ENCODE measurements at places on chromosomes 7 and 10. TPM values are rescaled to one million over a fixed set of nuclear protein-coding genes. Genes with fewer than 3 reads are reported as not detected.

GRCh38 chr7:128937647-128938543 is at the start of gene IRF5:
IRF5 (plus strand) TSS chr7:128937927; CDS start chr7:128942082, 4,155 bp downstream.
- peak; percentile 66 for DNase-seq

Gene ZNF804B
- total RNA-seq: not detected

Gene RINT1
- total RNA-seq: 16.1 TPM

Gene NPY4R
- total RNA-seq: not detected

DNA sequence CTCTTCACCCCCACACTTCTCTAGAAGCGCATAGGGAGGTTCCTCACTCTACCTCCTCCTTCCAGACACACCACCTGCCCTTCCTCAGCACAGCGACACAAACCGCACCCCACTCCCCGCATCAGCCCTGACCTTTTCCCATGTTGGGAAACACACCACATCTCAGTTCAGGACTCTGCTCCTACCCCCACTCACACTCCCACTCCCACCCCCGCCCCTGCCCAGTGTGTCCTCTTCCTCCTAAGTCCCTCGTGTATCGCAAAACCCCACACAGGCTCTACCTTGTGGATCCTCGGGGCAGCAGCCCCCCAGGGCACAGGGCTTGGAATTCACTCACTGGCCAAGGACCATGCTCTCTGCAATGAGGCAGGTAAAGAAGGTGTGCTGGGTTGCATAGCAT is 4.2 kb upstream of the AOC1 start:
- DNase-seq: peak; percentile 32

Gene FANK1
- total RNA-seq: 2.1 TPM

DNA sequence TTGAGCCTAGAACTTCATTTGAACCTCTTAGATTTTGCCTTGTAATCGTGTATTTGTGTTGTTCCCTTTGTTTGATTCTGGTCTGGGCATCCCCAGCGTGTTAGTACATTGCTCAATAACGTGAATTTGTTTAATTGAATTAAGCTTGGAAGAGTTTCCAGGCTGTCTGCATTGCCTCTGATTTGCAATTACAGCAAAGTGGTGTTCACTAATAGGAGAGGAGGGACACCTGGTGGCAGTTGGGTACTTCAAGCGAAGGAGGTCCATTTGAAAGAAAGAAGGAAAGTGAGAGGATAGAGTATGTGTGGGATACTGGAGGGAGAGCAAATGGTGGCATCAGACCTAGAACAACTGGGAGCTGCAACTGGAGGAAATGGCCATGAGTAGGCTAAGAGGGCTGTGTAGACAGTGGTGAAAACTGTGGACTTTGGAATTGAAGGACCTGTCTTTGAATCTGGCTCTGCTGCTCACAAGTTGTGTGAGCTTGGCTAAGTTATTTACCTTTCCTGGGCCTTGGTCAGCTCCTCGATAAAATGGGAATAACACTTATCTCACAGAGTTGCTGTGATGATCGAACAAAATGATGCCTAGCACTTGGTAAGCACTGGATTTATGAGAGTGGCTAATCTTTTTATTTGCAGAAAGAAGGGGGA is 15.1 kb downstream of the LSMEM1 start:
- DNase-seq: peak; percentile 65

- no peak for DNase-seq
Measured at GRCh38 chr10:123449234-123449962, 216.8 kb upstream of the GPR26 start.

DNA sequence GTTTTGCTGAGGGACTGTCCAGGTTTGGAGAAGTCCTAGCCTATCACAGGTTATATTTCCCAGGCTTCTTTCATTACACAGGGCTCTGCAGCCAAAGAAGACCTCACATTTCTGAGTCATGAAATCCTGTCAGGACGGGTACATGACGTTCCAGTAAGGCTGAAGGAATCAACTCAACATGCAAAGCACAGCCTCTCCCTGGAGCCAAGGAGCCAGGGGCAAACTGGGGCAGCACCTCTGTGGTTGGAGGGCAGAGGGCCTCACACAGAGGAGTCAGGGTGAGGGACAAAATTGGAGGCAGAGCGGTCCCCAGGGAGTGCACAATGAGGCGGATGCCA is 116.3 kb upstream of the GDF10 start:
- no peak for DNase-seq

DNA sequence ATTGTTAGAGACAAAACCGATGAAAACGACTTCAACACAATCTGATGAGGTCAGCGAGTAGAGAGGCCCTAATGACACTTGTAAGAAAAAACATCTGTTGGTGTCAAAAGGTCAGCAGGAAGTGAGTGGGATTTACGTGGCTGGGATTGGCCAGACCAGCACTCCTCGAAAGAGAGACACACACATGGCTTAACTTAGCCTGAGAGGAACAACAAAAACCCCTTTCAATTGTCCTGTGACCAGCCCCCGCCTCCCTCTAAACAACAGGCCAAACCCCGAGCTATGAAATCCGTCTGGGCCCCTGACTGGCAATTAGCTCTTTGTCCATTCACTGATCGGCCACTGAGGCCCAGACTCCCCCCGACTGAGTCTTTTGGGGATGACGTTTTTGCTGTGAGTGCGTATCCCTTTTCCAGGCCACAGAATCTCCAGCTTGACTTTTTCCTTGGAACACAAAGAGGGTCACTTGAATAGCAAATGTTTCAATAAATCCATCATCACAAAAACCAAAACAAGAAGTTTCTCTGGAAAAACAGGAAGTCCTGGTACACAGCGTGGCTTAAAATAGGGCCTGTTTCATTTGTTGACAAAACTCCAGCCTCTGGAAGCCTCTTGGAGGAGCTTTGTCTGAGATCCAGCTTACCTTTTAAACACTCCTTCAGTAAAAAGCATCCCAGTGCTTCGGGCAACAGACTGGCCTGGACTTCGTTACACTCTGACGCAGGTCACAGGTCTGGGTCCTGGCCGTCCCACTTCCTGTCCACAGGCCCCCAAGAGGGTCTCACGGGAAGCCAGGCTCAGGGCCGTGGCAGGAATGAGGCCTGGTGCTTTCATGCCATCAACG is 103.0 kb downstream of the CTBP2 start:
- peak; percentile 87 for DNase-seq

DNA sequence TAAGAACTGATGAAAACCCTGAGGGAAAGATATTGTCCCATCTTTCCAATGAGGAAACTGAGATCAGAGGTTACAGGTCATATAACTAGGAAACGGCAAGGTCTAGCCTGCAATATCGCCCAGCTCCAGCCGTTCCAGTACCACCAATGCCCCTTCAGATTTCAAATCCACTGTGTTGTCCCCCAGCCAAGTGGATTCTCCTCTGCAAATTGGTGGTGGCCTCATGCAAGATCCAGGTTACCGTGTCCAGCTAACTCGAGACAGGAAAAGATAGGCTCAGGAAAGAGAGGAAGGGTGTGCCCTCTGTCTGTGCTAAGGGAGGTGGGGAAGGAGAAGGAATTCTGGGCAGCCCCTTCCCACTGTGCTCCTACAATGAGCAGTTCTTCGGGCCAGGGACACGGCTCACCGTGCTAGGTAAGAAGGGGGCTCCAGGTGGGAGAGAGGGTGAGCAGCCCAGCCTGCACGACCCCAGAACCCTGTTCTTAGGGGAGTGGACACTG is 25.3 kb downstream of the PRSS2 start:
- DNase-seq: no peak

DNA sequence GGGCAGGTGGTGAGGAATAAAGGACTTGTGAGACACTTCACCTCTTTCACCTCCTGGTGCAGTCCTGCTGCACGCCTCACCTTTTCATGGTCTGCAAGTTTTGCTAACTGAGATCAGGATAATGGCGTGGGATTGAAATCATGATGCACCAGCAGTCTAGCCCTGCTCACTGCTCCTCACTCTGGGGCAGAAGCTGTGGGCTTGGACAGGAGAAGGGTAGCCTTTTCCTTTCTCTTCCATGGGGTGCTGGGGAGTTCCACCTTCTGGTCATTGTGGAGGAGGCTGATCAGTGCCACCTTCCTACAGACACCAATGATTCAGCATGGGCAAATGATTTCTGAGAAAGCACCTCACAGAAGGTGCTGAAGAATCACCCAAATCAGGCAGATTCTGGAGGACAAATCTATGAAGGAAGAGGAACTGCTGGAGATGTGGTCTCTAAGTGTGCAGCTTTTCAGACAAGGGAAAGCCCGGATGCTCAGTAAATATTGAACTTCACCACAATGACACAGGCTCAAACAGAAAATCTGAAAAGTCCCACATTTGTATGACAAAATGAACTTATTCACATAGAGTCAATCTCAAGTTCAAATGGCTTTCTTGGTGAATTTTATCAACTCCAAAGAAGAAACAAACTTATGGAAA is 19.7 kb downstream of the MBL2 start:
- no peak for DNase-seq

DNA sequence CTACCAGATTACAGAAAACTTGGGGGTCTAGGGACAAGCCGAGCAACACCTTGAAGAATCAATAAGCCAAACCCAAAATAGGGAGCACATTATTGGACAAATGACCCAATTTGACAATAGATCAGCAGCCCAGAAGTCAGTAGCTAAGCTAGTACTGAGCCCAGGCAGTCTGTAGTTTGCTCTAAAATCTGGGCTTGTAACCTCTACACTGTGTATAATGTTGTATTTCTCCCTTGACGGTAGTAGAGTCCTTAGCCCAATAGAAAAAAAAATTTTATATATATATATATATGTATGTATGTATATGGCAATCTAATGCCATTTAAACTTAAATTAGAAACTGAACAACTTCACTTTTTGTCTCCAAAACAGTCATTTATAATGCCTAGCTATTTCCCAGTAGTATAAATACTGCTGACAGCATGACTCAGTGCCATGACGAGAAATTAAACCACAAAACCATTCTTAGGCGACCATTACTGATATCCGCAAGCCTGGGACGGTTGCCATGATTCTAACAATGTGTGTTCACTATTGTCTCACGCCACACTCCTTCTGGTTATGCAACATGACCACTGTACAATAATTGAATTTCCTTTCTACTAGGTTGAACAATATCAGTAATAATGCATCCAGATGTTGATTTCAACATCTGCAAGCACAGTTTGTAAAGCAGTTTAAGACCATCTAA is 110.5 kb downstream of the IPMK start:
- no peak for DNase-seq

Gene FOXI2
- 0.40 TPM for total RNA-seq

- DNase-seq: no peak
Measured at GRCh38 chr10:85612378-85612775, 754.2 kb downstream of the GRID1 start.

Gene TMED4
- total RNA-seq: 67.9 TPM

Gene ANKRD61
- 0.27 TPM for total RNA-seq

Gene STAG3
- total RNA-seq: 11.0 TPM

DNA sequence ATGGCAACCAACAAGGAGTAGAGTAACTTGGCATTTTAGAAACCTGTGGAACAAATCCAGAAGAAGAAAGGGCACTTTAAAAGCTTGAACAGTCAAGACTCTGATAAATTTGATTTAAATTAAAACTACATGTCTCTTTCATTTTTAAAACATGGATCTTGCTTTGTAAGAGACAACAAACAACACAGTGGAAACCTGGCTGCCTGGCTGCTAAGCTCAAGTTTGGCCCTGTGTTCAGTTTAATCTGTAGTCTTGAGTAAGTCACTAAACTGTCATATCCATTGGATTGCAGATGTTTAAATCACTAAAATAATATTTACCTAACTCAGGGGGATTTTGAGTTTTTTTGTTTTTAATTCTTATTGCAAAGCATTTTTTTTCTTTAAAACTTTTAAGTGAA is 374.9 kb upstream of the SEMA3D start:
- DNase-seq: no peak

GRCh38 chr10:480928-481552 is 208.4 kb downstream of the DIP2C start:
- DNase-seq: no peak

Gene CREB5
- 20.1 TPM for total RNA-seq

- DNase-seq: no peak
Measured at GRCh38 chr10:133471300-133472109, 17.8 kb downstream of the SCART1 start.

- no peak for DNase-seq
Measured at GRCh38 chr7:143321734-143322133, 5.8 kb downstream of the CLCN1 start.

DNA sequence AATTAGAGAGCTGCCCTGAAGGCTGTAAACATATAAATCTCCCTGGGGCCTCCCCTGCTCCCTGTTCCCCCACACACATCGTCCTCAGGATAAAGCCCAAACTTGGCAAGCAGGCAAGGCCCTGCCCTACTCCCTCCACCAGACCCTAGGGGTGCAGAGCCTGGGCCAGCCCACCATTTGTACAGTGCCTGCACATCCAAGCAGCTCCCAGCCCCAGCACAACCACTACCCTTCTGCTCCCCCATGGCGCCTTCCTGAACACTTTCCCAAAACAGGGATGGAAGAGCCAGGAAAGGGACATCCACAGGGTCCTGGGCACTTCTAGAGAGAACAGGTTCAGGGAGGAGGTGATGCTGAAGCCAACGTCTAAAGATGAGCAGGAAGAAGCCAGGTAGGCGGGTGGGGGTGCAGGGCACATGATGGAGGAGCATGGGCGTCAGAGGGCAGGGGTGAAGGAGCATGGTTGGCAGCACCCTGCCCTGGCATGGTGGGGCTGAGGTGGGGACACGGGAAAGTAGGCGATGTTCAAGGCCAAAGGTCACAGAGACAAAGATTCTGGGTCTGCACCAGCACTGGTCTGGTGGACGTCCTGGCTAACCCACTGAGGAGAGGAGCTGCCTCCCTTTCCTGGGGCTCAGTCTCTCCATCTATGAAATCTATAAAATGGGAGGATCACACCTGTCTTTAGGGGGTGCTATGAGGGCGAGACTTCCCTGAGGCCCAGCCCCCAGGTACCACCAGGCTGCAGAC is 140.6 kb downstream of the ARHGAP22 start:
- no peak for DNase-seq

DNA sequence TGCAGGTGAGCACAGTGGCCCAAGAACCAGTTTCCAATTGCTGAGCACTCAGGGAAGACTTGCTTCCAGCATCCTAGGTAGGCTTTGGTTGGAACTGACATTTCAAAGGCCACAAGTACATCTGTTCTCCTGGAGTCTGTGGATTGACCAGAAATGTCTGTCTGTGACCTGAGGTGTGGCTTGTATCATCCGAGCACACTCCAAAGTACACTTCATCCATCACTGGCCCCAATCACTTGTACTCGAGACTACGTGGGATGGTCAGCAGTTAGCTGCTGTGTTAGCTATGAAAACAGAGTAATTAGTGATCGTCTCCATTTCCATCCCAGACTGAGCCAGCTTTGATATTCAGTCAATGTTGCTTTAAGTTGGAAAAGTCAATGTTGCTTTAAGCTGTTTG is 45.0 kb downstream of the MKI67 start:
- DNase-seq: no peak

Gene EPO
- not detected for total RNA-seq

- no peak for DNase-seq
Measured at GRCh38 chr7:44131173-44132029, 8.1 kb upstream of the POLD2 start.

Gene FAM221A
- 9.8 TPM for total RNA-seq

DNA sequence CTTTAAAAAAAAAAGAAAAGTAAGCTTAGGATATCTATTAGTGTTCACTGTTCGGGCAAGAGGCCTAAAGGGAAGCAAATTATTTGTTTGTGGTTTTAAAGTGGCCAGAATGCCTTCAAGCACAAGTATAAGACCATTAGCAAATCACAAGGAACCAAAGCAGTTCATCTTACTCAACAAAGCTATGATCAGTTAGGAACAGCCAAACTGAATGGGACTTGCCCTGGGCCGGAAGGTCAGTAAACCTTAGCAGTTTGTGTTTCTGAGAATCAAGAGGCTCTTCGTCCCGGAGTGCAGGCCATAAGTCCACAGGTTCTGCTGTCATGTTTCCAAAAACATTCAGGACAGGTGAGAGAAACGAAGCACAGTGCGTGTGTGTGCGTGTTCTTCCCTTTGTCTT is 4.5 kb downstream of the FBXW4 start:
- no peak for DNase-seq

Gene PON1
- not detected for total RNA-seq

Gene SVOPL
- not detected for total RNA-seq

Gene DOCK4
- 51.2 TPM for total RNA-seq

- no peak for DNase-seq
Measured at GRCh38 chr10:95573964-95574604, 12.9 kb upstream of the SORBS1 start.

All from sciatic nerve (tissue), 2 donors.